ENCODE measurements at places on chromosomes 12 and 14.

GRCh38 chr12:101166866-101167265 is 43.2 kb downstream of the SLC5A8 start:
- H3K4me1 ChIP-seq = no peaks in the 10 kb centered on the region
- peaks cover 7% of the 10 kb centered on the region for H3K36me3 ChIP-seq
- no peak overlapping the region for H3K27ac ChIP-seq
- DNase-seq = no peak

- H3K27ac ChIP-seq = peak overlapping the region; percentile 90
- peaks cover 15% of the 10 kb centered on the region for H3K4me1 ChIP-seq
- peak overlapping the region; percentile 47 for H3K4me3 ChIP-seq
- H3K36me3 ChIP-seq = peaks cover 61% of the 10 kb centered on the region
- H3K27me3 ChIP-seq = peaks cover 8% of the 10 kb centered on the region
These were observed 12.5 kb downstream of the PGAM5 start for GRCh38 chr12:132723015-132723763.

DNA sequence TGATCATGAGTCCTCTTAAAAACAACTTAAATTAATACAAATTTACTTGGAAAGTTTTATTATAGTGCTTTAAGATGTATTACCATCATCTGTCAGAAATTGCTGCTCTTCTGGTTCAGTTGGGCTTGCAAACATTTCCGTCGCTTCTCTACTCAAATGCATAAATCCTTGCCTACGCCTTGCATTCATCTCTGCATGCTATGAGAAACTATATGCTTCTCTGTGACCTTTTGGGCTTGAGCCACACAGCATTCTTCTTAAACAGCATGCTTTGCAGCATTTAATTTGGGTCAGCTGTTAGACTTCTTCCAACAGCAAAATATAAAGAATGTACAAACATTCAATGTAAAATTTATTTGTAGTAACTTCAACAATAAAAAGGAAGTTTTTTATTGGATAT is 305.7 kb upstream of the FLRT2 start:
- H3K4me3 ChIP-seq = no peak overlapping the region
- H3K27me3 ChIP-seq = no peaks in the 10 kb centered on the region
- no peak for DNase-seq

DNA sequence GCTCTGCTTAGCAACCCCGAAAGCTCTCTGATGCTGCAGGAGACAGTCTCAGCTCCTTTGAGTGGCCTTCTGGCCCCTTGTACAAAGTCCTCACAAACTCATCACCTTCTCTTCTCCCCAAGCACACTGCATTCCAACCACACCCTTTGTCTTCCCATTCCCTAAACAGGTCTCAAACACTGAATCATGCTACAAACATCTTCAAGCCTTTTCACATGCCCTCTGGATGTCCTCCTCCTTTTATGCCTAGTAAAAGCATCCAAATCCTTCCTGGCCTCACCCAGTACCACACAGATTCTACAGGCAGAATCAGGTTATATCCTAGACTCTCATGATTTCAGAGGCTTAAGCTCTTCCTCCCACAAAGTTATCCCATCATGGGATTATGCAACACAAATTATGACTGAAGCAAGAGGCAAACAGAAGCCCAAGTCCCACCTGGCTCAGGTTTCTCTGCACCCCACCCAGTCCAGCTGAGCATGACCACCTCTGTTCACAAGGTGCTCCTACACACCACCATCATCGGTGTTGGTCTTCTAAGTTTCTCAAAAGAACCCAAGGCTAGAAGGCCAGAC is 61.4 kb upstream of the PCED1B start:
- peaks cover 5% of the 10 kb centered on the region for H3K36me3 ChIP-seq
- peak overlapping the region; percentile 88 for H3K27ac ChIP-seq
- peak; percentile 67 for DNase-seq
- H3K4me1 ChIP-seq = peaks cover 91% of the 10 kb centered on the region
- H3K4me3 ChIP-seq = peak overlapping the region; percentile 60

GRCh38 chr12:15526033-15526432 is 203.7 kb downstream of the PTPRO start:
- H3K4me1 ChIP-seq = peaks cover 23% of the 10 kb centered on the region
- H3K4me3 ChIP-seq = no peak overlapping the region
- H3K27ac ChIP-seq = no peak overlapping the region
- peaks cover 15% of the 10 kb centered on the region for H3K27me3 ChIP-seq
- H3K36me3 ChIP-seq = no peaks in the 10 kb centered on the region

DNA sequence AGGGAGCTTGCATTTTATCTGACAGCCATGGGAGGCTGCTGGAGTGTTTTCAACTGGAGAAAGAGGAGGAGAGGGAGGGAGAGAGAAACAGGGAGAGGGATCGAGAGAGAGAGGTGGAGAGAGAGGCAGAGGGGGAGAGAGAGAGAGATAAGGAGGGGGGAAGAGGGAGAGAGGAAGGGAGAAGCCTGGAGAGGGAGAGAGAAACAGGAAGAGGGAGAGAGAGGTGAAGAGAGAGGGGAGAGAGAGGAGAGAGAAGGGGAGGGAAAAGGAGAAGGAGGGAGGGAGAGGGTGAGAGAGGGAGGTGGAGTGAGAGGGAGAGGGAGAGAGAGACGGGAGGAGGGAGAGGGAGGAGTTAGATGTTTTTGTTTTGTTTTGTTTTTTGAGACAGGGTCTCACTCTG is 45.6 kb downstream of the DNAH10 start:
- peaks cover 15% of the 10 kb centered on the region for H3K4me1 ChIP-seq
- DNase-seq = no peak
- no peak overlapping the region for H3K27ac ChIP-seq
- H3K4me3 ChIP-seq = no peak overlapping the region

DNA sequence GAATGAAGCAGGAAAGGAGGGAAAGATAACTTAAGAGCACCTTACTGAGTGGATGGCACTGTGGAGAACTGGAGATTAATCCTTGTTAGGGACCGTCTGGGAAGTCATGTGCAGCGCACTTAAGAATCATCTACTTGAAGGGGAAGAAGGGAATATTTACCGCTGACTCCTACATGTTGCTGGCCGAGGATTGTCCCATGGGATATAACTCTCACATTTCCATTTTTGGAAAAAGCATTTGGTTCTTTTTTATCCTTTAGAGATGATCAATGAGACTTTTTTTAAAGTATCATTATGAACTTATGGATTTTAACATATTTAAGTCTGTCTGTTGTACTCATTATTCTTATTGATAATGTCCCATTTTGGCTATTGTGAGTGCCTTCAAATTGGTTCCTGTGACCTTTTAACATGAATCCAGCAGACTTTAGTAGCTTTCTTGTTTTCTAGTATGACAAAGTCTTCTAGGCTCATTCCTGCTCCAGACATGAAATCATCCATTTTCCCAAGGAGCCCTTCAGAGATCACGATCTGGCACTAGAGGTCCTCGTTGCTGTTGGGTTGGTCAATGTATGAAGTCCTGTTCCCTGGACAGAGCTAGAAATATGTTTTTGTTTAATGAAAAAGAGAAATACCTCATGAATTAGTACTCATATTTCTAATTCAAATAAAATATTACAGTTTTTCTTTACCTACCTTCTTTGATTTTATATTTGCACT is 20.2 kb upstream of the FAM234B start:
- peak; percentile 71 for DNase-seq
- H3K4me1 ChIP-seq = peaks cover 18% of the 10 kb centered on the region
- H3K27ac ChIP-seq = no peak overlapping the region
- no peak overlapping the region for H3K4me3 ChIP-seq
- peaks cover 5% of the 10 kb centered on the region for H3K27me3 ChIP-seq

DNA sequence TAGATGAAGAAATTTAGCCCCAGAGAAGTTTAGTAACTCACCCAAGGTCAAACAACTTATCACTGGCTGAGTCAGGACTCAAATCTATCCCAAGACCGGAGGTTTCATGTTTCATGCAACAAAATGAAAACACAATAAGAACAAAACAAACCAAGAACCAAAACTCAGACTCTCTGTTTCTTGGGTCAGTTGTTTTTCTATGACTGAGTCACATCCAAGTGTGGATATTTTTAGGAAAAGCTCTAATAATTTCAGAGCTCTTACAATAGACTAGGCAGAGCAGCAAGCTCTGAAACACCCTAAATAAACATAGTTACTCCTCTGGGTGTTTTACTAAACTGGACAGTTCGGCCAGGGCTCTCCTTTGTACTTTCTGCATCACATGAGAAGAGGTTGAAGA is 87.6 kb upstream of the PRB2 start:
- H3K27me3 ChIP-seq = no peaks in the 10 kb centered on the region
- H3K4me1 ChIP-seq = peaks cover 18% of the 10 kb centered on the region
- H3K36me3 ChIP-seq = no peaks in the 10 kb centered on the region
- peak overlapping the region; percentile 29 for H3K4me3 ChIP-seq
- DNase-seq = peak; percentile 47

GRCh38 chr12:94207467-94207848 is 59.1 kb downstream of the PLXNC1 start:
- H3K27me3 ChIP-seq = peaks cover 22% of the 10 kb centered on the region
- H3K36me3 ChIP-seq = no peaks in the 10 kb centered on the region
- no peaks in the 10 kb centered on the region for H3K4me1 ChIP-seq

DNA sequence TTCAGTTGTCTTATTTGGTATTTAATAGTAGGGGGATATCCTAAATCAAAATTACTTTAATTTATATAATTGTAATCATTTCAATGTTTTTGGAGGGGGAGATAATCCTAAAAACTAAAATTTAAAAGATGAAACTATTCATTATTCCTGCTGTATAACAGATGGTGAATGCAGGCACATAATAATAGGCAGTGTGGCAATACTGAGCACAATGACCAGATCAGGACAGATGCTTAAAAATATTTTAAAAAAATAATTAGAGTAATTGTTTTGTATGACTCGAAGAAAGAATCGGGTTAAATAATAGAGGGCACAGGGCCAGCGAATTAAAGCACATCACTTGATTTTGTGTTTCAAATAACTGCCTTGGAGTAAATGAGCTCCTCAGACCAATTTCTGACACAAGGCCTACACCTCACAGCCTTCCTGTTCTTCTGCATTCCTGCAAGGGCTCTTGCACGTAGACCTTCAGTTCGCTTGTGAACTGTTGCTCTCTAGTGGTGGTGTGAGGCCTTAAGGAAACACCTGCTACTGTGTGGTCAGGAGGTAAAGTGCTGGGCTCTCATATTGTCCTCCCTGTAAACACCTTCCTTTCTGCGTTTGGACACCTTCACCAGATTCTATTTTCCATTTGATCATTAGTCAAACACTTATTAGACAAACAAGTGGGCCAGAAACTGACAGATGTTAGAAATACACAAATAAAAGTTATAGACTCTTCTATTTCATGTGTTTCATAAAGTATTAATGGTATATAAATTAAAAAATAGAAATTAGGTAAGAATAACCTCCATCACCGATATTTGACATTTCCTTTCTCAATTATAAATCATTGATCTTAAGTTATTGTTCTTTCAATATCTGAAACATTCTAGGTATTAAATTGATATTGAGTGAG is 29.3 kb upstream of the KLRF1 start:
- no peak overlapping the region for H3K4me3 ChIP-seq
- H3K27ac ChIP-seq = no peak overlapping the region
- no peaks in the 10 kb centered on the region for H3K27me3 ChIP-seq
- peaks cover 19% of the 10 kb centered on the region for H3K4me1 ChIP-seq
- H3K36me3 ChIP-seq = no peaks in the 10 kb centered on the region

- H3K27ac ChIP-seq = peak overlapping the region; percentile 70
- H3K4me3 ChIP-seq = peak overlapping the region; percentile 50
- H3K4me1 ChIP-seq = peaks cover 73% of the 10 kb centered on the region
- peaks cover 16% of the 10 kb centered on the region for H3K36me3 ChIP-seq
- no peaks in the 10 kb centered on the region for H3K27me3 ChIP-seq
- DNase-seq = peak; percentile 80
These were observed 226.3 kb downstream of the MON2 start for GRCh38 chr12:62692884-62693283.

DNA sequence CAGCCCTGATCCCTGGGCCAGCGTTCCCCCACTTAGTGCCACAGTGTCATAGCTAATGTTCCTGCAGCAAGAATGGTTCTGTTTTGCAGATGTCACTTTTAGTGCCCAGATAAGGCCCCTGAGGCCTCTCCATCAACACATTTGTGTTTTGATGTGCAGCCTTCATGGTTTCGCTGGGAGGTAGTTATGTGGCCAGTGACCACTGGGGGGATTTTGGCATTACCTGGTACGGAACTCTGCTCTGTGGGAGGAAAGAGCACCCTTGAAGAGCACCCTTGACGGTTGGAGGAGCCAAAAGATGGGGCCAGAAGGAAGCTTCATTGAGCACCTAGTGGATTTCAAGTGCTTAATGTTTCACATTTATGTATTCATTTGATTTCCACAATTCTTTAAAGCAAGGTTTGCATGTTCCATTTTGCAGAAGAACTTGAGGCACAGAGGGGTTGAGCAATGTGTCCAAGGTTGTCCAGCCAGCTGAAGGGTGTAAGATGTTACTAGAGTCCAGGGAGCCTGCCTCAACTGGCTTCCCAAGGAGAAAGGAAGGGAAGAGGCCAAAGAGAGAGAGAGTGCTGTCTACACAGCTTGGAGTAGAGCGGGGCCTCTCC is 13.0 kb downstream of the SERPINA11 start:
- no peak overlapping the region for H3K27ac ChIP-seq
- no peaks in the 10 kb centered on the region for H3K36me3 ChIP-seq
- H3K4me3 ChIP-seq = no peak overlapping the region
- no peak for DNase-seq
- H3K27me3 ChIP-seq = no peaks in the 10 kb centered on the region

- no peak overlapping the region for H3K4me3 ChIP-seq
- no peak for DNase-seq
- peaks cover 4% of the 10 kb centered on the region for H3K4me1 ChIP-seq
- peaks cover 2% of the 10 kb centered on the region for H3K27me3 ChIP-seq
These were observed 29.7 kb downstream of the AKAP6 start for GRCh38 chr14:32358781-32359180.

- no peaks in the 10 kb centered on the region for H3K36me3 ChIP-seq
- H3K4me1 ChIP-seq = no peaks in the 10 kb centered on the region
- no peak overlapping the region for H3K4me3 ChIP-seq
- no peaks in the 10 kb centered on the region for H3K27me3 ChIP-seq
- no peak overlapping the region for H3K27ac ChIP-seq
- DNase-seq = no peak
These were observed 102.4 kb downstream of the TMTC1 start for GRCh38 chr12:29681370-29681769.

GRCh38 chr12:62653740-62654139 is 187.1 kb downstream of the MON2 start:
- H3K4me1 ChIP-seq = peaks cover 13% of the 10 kb centered on the region
- H3K4me3 ChIP-seq = no peak overlapping the region
- DNase-seq = no peak
- H3K27me3 ChIP-seq = no peaks in the 10 kb centered on the region

DNA sequence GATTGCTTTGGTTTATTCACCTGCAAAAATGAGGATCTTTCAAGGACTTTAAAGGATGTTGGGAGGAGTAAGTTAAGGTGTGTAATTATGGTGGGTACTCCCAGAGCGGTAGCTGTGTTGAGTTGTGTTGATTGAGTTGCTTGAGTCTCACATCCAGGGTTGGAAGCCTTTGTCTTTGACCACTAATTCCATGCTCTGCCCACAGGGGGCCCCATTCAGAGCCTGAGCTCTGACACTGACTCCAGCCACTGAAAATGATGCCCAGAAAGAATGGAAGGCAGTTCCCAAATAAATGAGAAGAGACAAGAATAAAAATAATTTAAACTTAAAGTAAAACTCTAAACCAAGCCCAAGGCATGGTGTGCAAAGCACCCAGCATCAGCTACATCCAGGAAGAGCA is 237.4 kb upstream of the PWP1 start:
- peaks cover 12% of the 10 kb centered on the region for H3K4me1 ChIP-seq
- no peak overlapping the region for H3K4me3 ChIP-seq
- peaks cover 8% of the 10 kb centered on the region for H3K27me3 ChIP-seq
- DNase-seq = no peak

Measured in HFFc6 (cell line).